NCI-H1105 (cell line): ENCODE measurements at places on chromosomes 4 and X.

GRCh38 chrX:111283446-111283845 is 13.2 kb upstream of the CAPN6 start:
- no peak for DNase-seq

DNA sequence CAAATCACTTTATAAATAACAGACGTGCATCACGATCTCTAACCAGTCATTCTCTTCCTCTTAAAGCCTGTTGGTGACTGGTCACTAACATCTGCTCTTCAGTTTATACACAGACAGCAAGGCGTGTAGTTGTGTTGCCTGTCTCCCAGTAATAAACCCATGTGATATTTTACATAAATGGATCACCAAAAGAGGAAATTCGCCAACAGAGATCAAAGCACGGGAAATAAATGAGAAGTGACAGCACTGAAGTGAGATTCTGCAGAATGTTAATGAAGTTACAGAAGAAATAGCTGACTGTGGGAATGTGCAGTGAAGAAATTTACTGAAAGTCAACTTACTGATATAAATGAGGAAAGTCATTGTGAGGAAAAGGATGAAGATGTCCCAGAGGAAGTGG is 47.0 kb downstream of the AFF1 start:
- no peak for DNase-seq

DNA sequence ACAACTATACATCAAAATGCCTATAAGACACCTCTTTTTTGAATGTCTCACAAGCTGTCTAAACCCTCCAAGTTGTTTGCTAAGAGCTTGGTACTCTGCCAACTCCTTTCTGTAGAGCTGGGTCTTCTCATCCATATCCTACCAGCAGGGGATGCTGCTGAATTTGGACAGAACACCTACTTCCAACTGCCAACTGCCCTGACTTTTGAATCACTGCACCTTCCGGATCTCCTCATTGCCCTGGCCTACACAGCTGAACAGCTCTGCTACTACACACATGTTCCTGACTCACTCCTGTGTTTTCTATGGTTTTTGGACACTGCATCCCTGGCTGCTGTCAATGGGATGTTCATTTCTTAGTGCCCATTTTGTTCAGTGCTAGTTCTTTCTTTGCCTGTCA is 18.7 kb downstream of the FAM184B start:
- no peak for DNase-seq

DNA sequence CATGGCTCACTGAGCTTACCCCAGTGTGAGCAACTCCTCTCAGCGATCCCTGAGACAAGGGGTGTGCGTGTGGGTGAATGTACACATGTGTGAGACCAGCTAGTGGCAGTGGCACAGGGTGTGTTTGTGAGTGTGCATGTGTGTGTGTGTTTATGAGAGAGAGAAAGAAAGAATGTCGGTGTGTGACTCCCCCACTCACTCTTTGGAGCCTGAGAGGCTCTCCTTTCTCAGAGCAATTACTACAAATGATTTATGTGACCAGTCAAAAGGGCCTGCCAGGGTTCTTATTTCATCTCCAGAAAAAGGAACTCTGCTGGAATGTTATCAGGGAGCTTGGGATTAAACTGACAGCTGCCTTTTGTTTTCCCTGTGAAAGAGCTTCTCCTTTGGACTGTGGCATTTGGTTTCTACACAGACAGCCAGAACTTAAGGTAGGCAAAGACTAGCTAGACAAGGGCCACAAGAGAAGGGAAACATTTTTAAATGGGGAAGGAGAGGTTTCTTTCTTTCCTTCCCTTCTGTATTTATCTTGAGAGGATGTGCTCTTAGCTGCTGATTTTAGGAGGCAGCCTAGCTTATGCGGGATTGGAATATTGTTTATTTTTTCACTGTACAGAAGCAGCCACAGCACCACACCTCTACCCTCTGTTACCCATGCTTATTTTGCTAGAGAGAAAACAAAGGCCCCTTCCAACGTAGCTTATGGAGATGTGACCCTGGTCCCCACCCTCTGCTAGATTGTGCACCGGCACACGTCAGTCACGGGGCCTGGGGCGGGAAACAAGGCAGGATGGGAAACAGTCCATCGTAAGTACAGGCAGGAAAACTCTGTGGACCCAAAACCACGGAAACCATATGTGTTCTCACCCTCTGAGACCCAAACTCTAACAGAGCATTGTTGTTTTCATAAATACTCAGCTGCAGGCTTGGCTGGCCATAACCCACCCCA is 143.5 kb downstream of the MGST2 start:
- DNase-seq = no peak

- DNase-seq = no peak
These were observed 80.3 kb upstream of the STS start for GRCh38 chrX:7067256-7067655.

DNA sequence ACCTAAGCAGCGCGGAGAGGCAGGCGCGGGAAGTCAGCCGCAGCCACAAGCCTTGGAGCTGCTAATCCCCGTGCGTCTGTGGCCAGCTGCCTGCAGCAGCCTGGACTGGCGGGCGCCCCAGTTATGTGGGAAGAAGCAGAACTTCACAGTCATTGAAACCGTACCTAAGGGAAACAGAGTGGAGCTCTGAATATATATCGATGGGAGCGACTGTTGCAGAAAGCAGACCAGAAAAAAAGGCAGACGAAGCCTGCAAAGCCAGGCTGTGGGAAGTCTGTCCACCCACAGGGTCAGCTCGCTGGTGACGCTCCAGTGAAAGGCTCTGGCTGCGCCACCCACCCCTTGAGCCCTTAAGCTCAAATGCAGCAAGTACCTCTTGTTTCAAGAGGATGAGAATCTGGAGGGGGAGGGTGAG is 24.7 kb downstream of the KCNE5 start:
- DNase-seq = no peak

GRCh38 chr4:156858071-156858470 is 113.5 kb downstream of the PDGFC start:
- no peak for DNase-seq

DNA sequence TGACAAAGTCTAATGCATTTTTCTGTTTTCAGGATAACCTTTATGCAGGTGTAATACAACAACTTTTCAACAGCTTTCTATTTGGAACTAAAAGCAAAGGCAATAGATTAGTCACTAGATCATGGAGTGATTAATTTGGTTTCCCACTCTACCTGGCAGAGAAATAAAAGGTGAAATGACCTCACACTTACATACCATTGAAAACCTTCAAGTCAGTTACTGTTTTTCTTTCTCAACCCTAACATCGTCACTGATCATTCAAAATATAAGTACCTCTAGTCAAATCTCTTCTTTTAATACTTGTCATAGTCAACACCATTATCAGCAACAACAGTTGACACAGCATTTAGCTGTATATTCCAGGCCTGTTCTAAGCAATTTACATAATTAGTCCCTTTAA is 85.1 kb upstream of the ZCCHC13 start:
- no peak for DNase-seq

GRCh38 chrX:130848763-130849162 is 54.2 kb downstream of the ENOX2 start:
- DNase-seq = no peak

GRCh38 chr4:73446336-73446938 is 10.4 kb downstream of the AFP start:
- DNase-seq = peak; percentile 37

DNA sequence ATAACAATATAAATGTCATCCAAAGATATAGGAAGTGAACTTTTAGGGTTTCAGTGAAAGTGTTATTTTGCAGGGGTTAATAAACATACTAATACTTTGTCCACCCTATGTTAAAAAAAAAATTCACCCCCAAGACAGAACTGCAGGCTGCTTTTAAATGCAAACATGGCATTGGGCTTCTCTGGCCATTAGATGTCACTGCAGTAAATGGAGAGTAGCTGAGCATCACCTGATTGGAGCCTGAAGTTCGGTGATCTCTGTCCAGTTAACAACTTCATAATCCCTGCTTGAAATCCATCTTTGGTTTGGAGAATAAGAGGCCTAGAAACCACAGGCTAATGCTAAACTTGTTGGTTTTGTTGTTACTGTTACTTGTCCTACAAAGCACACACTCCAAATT is 18.7 kb downstream of the SLC25A43 start:
- DNase-seq = no peak

GRCh38 chr4:121656269-121656641 is 40.5 kb downstream of the ANXA5 start:
- peak; percentile 28 for DNase-seq

- no peak for DNase-seq
These were observed 158.8 kb downstream of the ATP10D start for GRCh38 chr4:47643845-47644244.

- DNase-seq = no peak
These were observed 171.2 kb downstream of the PPP3CA start for GRCh38 chr4:101175896-101176676.

- no peak for DNase-seq
These were observed 1977.2 kb downstream of the PCDH7 start for GRCh38 chr4:32697281-32697814.

GRCh38 chr4:127134490-127134889 is 498.3 kb upstream of the INTU start:
- no peak for DNase-seq

GRCh38 chr4:38752372-38752940 is 30.3 kb downstream of the TLR10 start:
- no peak for DNase-seq

DNA sequence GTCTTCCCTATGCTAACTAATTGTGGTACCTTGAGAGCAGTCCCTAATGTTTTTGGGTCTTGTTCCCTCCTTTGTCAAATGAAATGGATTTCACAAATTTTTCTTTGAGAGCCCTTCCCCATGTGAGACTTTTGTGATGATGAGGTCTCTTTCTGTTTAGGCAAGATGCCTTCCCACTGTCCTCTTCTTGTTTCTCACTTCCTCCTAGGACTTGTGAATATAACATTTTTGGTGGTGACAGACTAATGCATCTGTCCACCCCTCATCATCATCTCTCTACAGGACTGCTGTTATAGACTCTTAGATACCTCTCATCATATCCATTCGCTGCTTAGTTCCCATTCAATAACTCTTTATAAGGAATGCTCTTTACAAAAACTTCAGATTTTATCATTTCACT is 8.7 kb upstream of the ANK2 start:
- no peak for DNase-seq

DNA sequence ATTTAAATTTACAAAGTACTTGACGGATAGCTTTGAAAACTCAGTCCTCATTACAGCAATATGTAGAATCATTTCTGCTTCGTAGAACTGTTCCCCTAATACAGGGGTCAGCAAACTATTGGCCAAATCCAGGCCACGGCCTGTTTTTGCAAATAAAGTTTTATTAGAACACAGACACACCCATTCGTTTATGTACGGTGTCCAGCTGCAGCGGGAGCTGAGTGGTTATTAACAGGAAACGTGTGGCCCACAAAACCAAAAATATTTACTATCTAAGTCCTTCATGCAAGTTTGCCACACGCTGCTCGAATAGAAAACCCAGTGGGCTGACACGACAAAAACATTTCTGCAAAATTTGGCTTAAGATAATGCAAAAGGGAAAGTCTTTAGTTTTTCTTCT is 146.5 kb downstream of the AFAP1 start:
- no peak for DNase-seq

- DNase-seq = no peak
These were observed 175.6 kb upstream of the RBPJ start for GRCh38 chr4:26145212-26145611.

- DNase-seq = no peak
These were observed 8.6 kb upstream of the INTU start for GRCh38 chr4:127624173-127624572.

- DNase-seq = peak; percentile 76
These were observed 604.8 kb downstream of the TRAM1L1 start for GRCh38 chr4:116480546-116480945.

DNA sequence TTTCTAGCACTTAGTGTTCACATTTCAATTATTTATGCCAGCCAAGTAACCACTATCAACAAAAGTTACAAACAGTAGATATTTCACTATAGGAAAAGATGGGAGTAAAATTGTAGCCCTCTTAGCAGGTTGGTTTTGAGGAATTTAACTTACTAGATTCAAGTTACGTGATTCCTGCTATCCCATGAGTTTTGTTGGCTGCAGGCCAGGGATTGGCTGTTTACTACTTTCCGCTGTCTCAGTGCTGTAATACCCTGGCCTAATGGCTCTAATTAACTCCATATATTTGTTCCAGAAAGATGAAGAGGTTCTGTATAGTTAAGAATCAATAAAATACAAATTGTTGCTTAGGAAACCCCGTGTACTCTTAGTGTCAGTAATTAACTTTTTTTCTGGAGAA is 55.5 kb upstream of the MAGED1 start:
- peak; percentile 36 for DNase-seq

- DNase-seq = no peak
These were observed 121.2 kb downstream of the GASK1B start for GRCh38 chr4:158051401-158052235.

DNA sequence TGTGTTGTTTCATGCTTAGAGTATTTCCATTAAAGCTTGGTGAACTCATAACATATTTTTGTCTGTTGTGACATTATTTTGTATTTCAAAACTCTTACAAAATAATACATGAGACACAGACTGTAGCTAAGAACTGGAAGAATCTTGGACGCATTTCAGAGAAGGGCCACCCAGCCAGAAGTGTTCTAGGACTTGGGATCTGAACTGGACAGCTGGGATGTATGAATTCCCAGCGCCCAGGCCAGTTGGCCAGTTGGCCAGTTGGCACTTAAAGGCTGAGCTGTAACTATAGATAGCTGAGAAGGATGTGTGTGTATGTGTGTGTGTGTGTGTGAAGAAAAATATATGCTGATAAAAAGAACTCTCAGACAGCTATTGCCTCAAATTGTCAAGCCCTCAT is 193.4 kb upstream of the GPR101 start:
- DNase-seq = no peak

DNA sequence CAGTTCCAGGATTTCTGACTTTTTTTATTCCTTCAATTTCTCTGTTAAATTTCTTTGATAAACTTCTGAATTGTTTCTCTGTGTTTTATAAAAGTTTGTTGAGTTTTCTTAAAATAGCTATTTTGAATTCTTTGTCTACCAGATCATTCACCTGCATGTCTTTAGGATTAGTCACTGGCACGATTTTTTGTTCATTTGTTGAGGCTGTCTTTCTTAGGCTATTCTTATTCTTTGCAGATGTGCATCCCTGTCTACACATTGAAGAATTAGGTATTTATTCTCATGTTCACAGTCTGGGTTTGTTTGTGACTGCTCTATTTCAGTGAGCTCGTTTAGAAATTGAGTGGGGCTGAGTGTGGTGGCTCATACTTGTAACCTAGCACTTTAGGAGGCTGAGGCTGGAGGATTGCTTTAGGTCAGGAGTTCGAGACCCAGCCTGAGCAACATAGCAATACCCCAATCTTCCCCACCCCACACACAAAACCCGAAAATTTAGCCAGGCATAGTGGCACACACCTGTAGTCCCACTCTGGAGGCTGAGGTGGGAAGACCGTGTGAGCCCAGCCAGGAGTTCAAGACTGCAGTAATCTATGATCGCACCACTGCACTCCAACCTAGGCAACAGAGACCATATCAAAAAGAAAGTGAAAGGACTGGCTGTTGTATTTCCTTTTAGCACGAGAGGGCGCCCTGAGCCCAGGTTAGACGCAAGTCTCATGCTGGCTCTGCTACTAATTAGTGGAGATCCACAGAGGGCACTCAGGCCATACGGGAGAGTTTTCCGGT is 42.0 kb downstream of the F8 start:
- peak; percentile 68 for DNase-seq

GRCh38 chr4:11228530-11228929 is 200.2 kb downstream of the HS3ST1 start:
- DNase-seq = peak; percentile 5

GRCh38 chr4:6771229-6771671 is 11.3 kb upstream of the KIAA0232 start:
- DNase-seq = no peak
